ENCODE measurements at places on chromosomes 12 and 14.
A peak's percentile ranks its signal among the peaks of the same experiment; 100 is the strongest.

DNA sequence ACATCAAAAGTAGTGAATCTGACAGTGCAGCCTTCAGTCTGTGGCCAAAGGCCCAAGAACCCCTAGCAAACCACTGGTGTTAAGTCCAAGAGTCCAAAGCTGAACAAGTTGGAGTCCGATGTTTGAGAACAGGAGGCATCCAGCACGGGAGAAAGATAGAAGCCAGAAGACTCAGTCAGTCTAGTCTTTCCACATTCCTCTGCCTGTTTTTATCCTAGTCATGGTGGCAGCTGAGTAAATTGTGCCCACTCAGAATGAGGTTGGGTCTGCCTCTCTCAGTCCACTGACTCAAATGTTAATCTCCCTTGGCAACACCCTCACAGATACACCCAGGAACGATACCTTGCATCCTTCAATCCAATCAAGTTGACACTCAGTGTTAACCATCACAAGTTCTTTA, 1255.4 kb downstream of the LRFN5 start:
- DNase-seq: no peak

- no peak for DNase-seq
Observed at GRCh38 chr12:40829738-40830144, 137.5 kb downstream of the CNTN1 start.

DNA sequence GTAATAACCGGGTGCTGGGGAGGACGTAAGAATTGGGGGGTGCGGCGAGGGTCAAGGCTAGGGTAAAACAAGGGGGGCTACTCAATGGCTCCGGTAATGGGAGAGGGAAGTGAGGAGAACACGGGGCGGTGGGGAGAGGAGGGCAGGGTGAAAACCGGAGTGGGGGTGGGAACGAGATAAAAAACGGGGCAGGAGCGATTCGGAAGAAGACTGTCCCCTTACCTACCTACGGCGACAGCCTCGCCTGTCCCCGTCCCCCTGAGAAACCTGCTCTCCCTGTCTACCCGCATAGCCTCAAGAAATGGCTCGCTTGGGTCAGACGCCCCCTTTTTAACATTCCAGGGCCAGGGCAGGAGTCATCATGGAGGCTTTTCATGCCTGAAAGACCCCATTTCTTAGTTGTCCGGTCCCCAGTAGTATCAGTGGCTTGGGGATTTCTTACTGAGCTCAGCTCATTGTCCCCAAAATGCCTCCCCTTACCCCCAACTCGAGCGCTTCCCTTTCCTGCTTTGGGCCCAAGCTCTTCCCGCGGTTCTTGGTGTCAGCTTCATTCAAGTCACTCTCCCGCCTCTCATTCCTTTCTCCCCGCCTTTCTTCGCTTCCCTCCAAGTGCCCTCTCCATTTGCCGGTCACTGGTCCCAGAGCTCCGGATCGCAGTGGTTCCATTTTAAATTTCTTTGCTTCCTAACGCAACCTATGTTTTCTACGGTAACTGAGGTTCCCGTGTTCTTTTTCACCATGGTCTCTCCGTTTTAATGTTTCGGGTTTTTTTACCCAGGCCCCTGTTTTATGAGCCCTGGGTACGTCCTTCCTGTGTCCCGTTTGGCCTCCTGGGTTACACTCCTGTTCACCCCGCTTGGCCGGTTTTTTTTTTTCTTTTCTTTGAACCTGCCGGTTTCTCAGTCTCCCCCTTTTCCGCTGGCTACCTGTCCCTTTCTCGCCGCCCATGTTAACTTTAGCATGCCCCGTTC, 1.2 kb upstream of the WSB2 start:
- DNase-seq: no peak

DNA sequence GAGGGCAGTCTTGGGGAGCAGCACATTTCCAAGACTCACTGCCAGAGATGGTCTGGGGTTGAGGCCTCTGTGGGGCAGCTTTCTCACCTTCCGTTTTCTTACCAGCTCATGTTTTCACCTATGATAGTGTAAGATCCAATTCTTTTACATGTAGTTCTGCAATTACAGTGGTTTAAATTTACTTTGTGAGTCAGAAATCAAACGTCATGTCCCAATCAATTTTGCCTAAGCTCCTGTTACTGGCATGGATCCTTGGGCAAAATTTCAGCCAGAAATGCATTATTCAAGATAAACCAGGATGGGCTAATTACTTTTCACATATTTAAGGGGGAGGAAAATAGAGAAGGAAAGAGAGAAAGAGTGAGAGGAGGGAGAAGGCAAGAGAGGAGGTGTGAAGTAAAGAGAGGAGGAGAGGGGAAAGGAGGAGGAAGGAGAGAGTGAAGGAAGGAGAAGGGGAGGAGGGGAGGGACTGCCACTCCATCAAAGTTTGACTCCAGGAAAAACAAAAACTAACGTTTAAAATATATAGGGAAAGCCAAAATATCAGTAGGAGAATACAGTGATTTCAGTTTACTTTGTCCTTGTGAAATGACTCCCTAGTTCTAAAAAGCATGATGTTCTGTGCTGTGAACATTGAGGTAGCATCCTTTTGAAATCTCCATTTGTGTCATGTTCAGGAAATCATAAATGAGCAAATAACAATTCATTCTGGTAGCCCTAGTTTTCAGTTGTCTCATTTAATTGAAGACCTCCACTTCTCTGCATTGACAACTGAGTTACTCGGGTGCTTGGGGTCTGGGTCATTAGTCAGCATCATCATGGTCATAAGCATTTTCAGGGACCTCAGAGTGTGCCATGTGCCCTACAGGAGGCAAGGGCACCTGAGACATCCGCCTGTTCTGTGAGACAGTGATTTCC, 3.0 kb downstream of the BMAL2 start:
- DNase-seq: no peak

DNA sequence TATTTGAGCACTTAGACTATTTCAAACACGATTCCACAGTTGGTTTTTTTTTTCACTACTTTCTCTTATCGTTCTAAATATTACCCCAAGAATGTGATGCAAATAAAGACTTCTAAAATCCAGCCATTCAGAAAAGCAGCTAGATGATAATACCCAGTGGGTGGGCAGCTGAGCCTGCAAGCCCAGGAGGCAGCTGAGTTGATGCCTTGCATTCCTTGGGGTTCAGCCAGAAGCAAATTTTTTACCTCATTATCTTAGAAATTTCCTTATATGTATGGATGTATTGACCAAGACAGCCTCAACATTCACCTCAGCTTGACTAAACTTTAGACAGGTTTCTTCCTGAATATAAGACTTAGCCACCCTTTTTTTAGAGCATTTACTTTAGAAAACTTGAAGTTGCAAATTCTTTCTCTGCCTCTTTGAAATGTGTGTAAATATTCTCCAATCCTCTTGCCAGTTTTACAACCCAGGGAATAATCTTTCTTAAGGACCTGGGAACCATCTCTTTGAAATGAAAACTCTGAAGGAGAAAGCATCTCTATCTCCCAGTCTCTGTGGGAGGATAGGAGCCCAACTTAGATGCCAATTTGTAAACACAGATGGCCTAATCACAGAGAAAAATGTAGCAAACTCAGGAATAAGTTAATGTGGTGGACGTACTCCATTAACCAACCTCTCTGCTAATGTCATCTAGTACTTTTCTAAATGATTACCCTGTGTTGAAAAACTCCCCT, 52.2 kb upstream of the ANP32D start:
- DNase-seq: no peak

DNA sequence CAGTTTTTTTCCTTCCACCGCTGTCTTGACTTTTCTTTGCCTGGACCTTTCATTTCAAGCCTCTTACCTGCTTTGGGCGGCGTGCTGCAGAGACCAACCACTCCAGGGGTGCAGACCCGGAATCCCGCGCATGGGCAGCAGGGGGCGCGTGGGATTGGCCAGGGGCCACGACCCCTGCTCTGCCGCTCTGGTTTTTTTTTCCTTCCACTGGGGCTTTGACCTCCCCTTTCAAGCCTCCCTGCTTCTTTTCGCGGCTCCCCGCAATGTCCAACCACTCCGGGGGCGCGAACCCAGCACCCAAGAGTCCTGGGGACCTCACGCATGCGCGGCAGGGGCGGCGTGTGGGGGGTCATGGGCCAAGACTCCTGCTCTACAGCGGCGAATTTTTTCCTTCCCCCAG, 325.1 kb downstream of the ALG10 start:
- no peak for DNase-seq

GRCh38 chr14:101062601-101063000, 159.1 kb upstream of the RTL1 start:
- no peak for DNase-seq

- no peak for DNase-seq
Observed at GRCh38 chr12:98224584-98225221, 290.7 kb upstream of the TMPO start.

DNA sequence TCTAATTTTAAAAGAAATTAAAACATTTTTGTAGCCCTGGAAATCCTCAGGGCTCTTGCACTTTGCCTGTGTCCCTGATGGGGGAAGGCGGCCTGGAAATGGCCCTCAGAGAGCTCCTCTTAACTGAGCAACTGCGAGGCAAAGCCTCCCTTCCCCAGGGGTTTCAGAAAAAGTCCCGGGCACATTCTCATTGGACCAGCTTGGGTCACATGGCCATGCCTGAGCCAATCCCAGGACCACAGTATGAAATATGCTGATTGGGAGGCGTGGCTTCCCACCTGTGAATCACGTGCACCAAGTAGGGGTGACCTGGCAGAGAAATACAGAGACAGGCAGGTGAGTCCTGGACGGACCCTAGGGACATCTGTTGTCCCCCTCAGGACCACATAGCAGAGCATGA, 90.4 kb upstream of the SFSWAP start:
- no peak for DNase-seq

DNA sequence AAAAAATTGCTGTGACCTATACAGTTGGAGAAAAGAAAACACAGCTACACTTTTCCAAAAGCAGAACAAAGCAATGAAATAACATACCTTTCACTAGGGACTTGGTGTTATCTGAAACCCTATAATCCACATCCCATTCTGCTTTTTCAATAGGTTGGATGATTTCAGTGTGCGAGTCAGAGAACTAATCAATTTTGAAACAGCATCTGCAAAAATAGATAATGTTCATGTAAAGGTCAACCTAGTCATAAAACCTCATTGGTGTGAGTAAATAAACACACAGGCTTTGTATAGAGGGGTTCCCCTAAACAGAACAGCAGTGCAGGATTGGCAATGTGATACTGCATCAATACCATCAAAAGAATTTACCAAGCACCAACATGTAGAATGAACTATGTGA, 173.0 kb upstream of the G2E3 start:
- peak; percentile 41 for DNase-seq

GRCh38 chr12:44247588-44247987, 411.7 kb downstream of the TMEM117 start:
- DNase-seq: no peak

- no peak for DNase-seq
Observed at GRCh38 chr12:32839828-32840227, 56.7 kb downstream of the PKP2 start.

DNA sequence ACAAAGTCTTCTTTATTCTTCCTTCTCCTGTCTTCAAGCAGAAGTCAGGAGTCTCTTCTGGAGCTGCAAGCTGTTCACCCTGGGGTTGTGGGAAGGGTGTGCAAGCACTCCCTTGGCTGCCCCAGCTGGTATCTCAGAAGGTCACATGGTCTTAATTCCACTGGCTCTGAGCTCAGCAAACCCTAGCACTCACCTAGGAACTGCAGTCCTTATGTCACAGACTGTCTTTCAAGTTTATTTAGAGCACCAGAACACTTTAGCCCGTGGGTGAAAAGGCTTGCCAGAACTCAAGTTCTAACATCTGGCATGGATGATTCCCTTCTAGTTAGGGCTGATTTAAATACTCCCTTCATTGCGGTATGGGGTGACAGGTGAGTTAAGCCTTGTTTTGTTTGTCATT, 379.0 kb downstream of the CCER1 start:
- DNase-seq: no peak

DNA sequence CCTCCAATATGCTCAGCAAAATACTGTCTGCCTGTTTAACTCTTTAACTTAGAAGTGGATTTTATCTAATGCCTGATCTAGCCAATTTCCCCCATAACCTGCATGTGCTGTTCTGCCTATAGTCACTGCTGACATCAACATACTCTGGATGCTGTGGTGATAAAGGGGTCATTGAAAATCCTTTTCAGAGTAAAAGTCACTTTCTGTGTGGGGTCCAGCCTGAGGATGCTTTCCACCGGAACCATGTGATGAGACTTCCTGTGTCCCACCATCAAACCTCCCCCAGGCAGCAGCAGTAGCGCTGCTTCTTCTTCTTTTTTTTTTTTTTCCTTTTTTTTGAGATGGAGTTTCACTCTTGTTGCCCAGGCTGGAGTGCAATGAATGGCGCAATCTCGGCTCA, 607.0 kb downstream of the BCL11B start:
- DNase-seq: no peak

DNA sequence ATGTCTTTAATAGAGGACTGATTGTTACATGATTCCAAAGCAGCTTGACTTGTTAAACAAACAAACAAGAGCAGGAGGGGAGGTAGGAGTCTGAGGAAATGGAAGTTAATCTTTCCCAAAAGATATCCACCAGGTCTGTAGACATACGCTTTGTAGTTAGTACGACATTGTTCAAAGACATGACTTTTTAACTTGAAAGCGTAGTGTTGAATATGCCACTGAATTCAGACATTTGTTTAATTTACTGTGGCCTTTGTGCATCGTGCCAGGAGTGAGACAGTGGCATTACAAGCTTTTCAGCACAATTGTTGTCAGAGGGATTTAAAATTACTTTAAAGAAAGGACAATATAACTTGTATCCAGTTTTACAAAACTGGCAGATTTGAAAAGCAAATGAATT, 53.0 kb downstream of the SAV1 start:
- no peak for DNase-seq

DNA sequence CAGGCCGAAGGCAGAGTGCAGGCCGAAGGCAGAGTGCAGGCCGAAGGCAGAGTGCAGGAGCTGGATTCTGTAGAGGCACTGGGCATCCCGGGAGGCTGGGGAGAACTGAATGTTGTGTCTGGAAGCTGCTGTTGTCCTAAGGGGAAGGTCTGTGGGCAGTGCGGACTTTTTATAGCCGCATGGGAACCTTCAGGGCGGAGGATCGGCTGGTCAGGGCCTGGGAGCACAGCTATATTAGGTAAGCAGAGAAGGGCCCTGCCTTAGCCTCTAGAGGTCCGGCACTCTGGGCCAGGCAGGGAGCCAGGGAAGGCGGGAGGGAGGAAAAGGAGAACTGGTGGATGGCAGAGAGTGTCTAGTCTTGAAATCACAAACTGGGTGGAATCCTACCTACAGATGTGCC, 14.2 kb downstream of the CABP1 start:
- no peak for DNase-seq

DNA sequence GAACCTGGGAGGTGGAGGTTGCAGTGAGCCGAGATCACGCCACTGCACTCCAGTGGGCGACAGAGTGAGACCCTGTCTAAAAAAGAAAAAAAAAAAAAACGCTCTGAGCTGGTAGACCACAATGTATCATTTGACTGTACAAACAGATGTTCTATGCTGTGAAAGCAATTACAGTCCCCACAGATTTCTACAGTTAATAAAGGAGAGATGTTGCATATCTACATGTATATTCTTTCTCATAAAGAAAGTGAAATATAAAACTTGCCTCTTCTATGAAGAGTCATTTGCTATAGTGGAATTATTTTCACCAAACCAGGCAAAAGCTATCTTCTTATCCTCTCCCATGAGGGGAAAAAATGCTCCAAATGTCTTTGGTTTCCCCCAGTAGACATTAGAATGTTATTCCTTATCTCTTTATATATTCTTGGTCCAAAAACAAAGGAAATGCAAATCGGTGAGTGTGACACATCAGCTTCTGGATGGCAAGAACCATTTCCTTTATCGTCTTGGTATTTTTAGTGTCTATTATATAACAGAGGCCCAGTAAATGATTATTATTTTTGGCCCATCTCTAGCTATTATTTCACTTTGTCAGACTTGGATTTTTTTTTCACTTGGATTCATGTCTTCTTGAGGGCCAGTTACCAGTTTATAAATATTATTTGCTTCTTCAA, 230.4 kb downstream of the SSPN start:
- DNase-seq: no peak

Measured in NCI-H1436 treated with DMSO at 0.1 percent for 48 hours (cell line).